NCI-H524 treated with DMSO at 0.1 percent for 48 hours (cell line): ENCODE measurements at places on chromosomes 1 and 21.

DNA sequence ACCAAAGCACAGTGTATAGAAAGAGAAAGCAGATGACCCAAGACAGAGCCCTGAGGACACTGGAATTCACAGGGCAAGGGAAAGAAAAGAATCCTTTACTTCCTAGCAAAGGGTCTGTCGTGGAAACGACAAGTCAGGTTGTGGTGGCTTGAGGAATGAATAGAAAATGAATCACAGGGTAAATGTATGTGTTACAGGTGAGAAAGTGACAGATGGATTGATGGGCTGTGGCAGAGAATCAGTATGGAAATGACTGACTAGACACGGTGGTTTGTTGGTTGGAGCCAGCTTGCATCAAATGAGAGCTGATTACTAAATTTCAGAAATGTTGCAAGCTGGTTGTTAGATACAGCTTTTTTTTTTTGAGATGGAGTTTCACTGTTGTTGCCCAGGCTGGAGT lies 46.9 kb downstream of the PTP4A2 start:
- DNase-seq = no peak

GRCh38 chr1:194474701-194475100 lies 1288.3 kb upstream of the B3GALT2 start:
- no peak for DNase-seq

DNA sequence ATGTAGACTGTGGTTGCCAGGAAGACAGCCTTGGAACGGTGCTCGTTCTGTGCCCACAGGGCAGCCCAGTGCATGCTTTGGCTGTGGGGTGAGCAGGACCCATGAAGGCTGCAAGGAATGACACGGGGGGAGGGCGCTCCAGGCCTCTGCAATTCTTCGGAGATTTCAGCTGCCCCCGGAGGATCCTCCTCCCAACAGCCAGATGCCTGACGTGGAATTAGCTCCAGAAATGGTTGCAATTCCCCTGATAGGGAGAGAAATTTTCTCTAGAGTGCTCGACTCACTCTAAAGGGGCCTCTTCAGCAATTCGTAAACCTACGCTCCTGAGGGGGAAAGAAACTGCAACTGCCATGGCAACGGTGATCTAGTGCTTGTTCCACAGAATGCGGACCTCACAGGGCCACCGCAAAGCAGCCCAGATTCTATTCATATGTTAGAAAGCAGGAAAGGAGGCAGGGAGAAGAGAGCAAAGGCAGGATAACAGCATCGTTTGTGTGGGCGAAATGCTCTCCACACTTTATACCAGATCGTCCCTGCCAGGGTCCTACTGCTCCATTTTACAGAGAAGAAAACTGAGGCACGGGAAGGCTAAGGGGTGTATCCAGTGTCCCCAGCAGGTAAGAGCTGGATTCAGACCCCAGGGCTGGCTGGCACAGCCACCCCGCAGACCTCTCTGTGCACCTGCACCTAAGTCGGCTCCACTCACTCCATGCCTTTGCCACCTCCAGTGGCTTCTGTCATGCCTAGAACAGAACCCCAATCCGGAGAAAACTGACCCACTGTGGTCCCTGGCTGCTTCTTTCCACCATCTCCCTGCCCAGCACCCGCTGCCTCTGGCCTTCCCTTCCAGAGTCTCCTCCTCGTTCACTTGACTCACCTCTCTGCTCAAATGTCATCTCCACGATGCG lies 11.9 kb upstream of the PDE9A start:
- no peak for DNase-seq

GRCh38 chr1:201230676-201231075 lies 40.1 kb downstream of the IGFN1 start:
- no peak for DNase-seq

DNA sequence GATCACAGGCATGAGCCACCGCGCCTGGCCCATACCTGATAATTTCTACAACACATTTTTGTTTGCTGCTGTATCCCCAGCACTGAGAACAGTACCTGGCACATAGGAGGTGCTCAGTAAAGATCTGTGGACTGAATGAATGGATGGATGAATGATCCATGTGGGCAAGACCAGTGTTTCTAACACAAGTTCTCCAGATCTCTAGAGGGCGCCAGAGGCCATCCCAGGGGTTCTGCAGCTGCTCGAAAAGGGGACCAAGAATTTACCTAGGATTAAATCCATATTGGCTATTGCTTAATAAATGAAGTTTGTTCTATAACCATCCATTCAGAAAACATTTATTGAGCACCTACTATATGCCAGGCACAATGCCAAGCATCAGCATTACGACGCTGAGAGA lies 167.7 kb downstream of the ACTL8 start:
- DNase-seq = no peak

GRCh38 chr21:30758306-30758705 lies 3.1 kb upstream of the KRTAP21-1 start:
- no peak for DNase-seq

DNA sequence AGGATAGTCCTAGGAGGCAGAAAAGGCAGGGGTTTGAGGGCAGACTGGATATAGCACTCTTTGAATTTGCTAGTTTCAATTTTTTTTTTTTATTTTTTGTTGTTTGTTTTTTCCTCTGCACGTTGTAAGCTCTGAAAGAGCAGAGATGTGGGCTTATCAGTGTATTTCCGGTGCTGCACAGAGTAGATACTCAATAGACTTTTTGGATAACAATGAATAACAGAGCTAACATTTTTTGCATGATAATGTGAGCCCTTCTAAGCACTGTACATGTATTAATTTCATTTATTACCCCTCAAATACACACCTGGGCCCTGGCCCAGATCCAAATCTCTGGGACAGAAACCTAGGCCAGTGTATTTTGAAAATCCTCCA lies 17.1 kb upstream of the PARP1 start:
- DNase-seq = no peak

- no peak for DNase-seq
These were observed 28.2 kb upstream of the CTSK start for GRCh38 chr1:150836129-150836773.

- DNase-seq = no peak
These were observed 31.9 kb downstream of the SPTA1 start for GRCh38 chr1:158654571-158654970.

GRCh38 chr21:42860345-42860744 lies 19.0 kb downstream of the WDR4 start:
- no peak for DNase-seq

GRCh38 chr1:155649676-155650075 lies 38.9 kb downstream of the YY1AP1 start:
- DNase-seq = no peak

DNA sequence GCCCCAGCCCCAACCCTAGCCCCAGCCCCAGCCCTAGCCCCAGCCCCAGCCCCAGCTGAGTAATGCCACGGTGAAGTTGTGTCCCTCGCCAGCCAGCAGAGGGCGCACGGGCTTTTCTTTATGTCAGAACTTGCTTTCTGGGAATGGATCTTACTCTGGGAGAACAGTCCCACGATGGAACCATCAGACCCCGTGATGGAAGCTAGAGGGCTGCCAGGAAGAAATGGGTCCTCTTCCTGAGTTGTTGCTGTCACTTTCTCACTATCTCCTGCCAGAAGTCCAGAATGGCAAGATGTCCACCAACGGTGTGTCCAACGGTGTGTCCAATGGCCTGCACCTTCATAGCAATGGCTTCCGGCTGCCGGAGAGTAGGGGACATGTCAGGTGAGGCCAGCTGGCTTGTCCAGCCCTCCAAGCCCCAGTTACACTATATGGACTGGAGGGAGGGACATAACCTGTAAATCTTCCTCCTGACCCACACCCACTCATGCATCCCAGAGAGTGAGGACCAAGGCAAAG lies 25.1 kb upstream of the TMEM222 start:
- no peak for DNase-seq

DNA sequence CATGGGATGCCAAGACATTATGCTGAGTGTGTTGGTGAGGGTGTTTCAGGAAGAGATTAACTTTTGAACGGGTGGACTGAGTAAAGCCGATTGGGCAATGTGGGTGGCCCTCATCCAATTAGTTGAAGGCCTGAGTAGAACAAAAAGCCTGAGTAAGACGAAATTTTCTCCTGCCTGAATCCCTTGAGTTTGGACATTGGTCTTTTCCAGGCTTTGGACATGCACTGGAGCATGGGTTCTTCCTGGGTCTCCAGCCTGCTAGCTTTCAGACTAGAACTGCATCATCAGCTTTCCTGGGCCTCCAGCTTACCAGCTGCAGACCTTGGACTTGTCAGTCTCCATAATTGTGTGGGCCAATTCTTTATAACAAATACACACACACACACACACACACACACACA lies 63.6 kb downstream of the NIBAN1 start:
- DNase-seq = no peak

DNA sequence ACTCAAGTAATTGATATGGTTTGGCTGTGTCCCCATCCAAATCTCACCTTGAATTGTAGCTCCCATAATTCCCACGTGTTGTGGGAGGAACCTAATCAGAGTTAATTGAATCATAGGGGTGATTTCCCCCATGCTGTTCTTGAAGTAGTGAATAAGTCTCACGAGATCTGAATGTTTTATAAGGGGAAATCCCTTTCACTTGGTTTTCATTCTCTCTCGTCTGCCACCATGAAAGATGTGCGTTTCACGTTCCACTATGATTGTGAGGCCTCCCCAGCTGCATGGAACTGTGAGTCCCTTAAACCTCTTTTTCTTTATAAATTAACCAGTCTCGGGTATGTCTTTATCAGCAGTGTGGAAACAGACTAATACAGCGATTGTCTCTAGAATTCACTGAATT lies 135.4 kb downstream of the BACH1 start:
- DNase-seq = no peak

- DNase-seq = no peak
These were observed 13.1 kb downstream of the ATP1A2 start for GRCh38 chr1:160128636-160129035.

DNA sequence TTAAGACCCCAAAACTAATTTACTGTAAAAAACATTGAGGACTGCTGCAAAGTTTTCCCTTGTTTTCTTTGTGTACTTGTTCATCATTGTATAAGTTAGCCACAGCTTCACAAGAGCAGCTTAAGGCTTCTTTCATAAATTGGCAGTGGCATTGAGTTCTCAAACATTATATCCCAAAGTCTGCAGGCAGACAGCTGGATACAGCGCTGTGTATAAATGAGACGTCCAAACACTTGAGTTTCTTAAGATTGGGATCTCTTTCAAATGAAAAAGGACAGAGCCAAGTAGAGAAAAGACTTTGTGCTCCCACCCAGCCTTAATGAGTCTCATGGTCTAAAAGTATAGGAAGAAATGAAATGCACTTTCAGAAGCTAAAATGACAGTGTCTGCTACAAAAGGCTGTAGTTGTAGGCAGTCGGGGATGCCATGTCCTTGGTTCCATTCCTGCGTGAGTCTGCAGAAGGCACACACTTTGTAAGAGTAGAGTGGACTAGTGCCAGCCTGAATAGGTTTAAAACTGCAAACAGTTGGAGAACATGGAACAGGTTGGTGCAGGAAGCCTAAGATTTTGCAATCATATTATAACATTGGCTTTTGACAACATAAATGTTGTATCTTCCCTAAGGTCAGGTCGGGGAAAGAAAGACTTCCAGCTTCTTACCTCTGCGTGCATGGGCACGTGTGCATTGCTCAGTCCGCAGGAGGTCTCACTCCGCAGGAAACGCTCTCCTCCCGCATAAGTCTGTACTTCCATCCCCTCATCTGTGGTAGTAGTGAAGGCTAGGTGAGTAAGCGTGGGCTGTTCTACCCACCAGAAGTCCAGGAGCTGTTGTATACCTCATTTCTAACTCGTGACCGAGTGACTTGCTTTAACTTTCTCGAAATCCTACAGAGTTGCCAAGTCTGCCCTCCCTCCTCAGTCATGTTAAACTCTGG lies 94.4 kb downstream of the CD247 start:
- DNase-seq = no peak

GRCh38 chr21:44713130-44713529 lies 1.8 kb upstream of the TSPEAR start:
- DNase-seq = no peak

DNA sequence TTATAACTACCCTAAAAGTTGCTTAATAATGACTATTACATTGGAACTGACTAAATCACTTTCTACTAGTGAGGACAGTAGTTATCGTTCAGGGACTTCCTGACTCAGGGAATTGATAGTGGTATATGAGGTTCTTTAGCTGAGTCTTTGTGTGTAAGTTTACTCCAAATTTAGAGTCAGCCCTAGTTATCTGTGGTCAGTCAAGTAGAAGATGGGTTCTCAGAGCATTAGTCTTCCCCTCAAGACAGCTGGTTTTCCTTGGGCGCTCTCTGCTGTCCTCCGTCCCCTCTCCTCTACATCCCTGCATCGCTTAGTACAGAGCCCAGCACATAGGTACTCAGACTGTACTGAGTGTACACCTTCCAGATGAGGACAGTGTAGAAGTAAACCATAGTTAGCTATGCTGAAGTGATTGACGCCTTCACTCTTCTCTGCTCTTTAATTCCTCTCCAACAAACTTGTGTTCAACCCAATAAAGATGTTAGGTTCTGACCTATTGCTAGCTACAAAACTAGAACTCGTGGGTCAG lies 116.5 kb downstream of the C1orf21 start:
- DNase-seq = no peak

DNA sequence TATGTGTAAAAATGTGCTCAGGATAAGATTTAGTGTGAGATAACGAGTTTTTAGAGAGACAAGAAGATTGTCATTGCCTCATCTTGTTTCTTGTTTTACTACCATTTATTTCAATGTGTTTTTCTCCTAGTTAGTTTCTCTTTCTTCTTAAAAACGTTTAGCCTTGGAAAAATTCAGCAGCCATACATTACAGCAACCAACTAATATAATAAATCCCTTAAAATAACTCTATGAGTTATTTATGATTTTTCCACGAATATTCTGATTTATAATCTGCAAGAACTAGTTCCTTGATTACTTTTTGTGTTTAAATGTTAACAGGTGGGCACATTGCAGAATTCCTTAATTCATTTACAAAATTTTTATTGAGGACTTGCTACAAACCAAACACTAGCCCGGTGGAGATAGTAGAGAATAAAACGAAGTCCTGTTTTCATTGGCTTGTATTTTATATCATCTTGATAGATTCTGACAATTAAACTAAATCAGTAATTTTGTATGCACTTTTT lies 118.9 kb downstream of the OSBPL9 start:
- no peak for DNase-seq

DNA sequence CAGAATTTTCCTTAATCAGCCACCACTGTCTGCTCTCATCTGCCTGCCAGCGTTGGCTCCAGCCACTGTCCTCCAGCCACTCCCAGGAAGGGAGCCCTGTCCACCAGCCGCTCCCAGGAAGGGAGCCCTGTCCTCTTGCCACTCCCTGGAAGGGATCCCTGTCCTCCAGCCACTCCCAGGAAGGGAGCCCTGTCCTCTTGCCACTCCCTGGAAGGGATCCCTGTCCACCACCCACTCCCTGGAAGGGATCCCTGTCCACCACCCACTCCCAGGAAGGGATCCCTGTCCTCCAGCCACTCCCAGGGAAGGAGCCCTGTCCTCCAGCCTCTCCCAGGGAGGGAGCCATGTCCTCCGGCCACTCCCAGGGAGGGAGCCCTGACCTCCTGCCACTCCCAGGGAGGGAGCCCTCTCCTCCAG lies 726.5 kb downstream of the PTPRU start:
- no peak for DNase-seq
